ENCODE measurements at places on chromosomes 16 and 17.

GRCh38 chr16:71610936-71611871, 14.8 kb upstream of the MARVELD3 start:
- DNase-seq, result peak; percentile 68

GRCh38 chr16:67651847-67652246, 6.9 kb downstream of the CARMIL2 start:
- DNase-seq, result no peak

- no peak for DNase-seq
These were observed 124.5 kb upstream of the ZFHX3 start for GRCh38 chr16:73172241-73172972.

GRCh38 chr17:58207451-58207850, 11.6 kb downstream of the MKS1 start:
- no peak for DNase-seq

DNA sequence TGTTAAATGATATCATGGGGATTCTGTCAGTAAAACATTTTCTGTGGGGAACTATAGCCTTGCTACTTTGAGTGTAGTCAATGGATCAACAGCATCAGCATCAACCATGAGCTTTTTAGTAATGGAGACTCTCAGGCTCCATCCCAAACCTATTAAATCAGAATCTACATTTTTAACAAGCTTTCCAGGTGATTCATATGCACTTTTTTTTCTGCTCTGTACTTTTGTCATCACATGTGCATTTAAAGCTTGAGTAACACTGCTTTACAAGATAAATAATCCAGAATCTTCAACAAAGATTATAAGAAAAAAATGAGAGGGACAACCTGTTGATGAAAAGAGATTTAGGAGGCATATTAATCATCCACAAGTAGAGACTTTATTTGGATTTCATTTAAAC, 23.5 kb downstream of the NUP93 start:
- DNase-seq, result no peak

DNA sequence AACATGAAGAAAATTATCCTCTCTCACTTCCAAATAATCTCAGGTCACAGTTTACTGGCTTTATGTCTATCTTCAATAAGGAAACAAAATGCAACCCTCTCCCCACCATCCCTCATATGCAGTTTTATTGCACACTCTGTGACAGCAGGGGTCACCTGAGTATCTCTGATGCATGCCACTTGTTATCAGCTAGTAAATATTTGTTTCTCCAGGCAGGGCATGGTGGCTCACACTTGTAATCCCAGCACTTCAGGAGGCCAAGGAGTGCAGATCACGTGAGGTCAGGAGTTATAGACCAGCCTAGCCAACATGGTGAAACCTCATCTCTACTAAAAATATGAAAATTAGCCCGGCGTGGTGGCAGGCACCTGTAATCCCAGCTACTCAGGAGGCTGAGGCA, 61.1 kb downstream of the ADAMTS18 start:
- DNase-seq, result no peak

DNA sequence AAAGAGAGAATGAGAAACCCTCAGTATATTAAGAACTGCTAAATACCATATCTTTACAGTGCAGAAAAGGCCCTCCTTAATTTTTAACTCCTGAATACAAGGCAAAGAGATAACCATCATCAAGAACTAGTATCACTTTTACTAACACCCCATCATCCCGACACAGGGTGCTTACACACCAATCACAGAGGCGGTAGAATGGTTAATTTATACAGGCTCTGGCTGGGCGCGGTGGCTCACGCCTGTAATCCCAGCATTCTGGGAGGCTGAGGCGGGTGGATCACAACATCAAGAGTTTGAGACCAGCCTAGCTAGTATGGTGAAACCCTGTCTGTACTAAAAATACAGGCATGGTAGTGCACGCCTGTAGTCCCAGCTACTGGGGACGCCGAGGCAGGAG, 4.2 kb downstream of the PSMD12 start:
- no peak for DNase-seq
